ENCODE measurements at places on chromosomes 3 and 15.

- DNase-seq, result no peak
Measured at GRCh38 chr3:119978554-119979208, 115.6 kb downstream of the GSK3B start.

- no peak for DNase-seq
Measured at GRCh38 chr15:93029836-93030429, 59.1 kb downstream of the RGMA start.

DNA sequence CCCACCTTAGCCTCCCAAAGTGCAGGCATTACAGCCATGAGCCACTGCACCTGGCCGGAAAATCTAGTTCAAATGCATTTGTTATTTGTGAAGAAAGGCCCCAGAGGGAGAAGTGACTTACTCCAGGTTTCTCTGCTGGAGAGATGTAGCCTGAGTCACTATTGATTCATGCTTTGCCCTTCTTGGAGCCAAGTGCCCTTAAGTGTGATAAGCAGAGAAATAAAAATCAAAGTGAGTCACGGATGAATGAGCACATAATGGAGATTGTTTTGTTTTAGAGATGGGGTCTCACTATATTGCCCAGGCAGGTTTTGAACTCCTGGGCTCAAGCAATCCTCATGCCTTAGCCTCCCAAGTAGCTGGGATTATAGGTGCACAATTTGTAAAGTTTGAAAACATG, 33.1 kb downstream of the CDC25A start:
- no peak for DNase-seq

DNA sequence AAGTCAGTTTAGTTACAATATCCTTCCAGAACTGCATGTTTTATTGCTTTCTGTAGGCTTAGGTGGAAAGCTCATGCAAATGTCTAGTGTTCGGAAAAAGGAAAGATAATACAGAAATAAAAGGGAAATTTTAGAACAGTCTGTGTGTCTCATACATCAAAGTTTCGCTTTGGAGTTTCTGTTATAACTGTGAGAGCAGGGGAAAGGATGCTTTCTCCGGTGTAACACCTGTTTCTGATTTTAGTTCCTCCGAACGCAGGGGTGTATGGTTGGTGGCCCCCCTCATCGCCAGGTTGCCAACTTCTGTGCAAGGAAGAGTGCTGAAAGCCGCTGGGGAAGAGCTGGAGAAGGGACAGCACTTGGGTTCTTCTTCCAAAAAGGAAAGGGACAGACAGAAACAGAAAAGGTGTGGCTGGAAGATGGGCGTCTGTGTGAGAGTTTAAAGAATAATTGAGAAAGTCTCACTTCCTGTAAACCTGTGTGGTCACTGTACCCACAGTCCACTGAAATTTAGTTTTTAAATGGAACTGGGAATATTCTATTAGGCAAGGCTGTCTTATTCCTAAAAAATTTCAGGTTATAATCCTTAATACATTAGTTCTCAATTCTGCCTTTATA, 6.7 kb downstream of the P2RY12 start:
- DNase-seq, result no peak

- no peak for DNase-seq
Measured at GRCh38 chr15:66679657-66680108, 22.4 kb upstream of the SMAD6 start.

DNA sequence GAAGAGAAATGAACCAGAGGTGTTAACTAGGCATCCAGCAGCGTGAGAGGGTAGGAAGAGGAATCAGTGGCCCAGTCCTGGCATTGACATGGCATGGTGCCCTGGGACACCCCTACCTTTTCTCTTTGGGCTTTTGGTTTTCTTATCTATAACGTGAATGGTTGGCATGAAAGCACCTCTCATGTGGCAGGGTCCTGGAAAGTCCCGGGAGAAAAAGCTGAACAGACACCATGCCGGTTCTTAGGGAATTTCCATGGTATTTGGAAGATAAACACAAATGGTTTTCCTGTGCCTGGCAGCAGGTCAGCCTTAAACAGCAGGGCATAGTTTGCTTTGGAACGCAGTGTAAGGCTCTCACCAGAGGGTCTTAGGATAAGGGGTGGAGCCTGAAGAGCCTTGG, 15.4 kb downstream of the ARNT2 start:
- DNase-seq, result no peak

DNA sequence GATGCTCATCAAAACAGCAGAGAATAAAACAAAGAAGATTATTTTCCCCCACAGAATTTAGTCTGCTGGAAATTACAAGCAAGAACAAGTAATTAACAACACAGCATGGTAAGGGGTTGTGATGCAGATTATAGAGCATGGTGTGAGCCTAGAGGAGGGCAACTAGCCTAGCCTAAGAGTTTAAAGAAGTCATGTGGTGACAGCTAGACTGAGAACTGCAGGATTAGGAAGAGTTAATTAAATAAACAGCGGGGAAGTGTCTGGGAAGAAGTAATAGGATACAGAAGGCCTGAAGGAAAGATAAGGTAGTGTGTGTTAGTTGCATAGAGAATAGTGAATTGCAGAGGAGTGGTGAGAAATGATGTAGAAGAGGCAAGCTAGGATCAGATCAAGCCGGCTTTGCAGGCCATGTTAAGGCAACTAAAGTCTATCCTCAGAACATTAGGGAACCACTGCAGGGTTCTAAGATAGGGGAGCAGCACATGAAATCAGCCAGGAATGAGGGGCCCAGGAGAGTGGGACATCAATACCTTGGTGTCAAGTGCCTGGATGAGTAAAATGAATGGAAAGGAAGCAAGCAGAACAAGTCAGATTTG, 11.9 kb upstream of the PKM start:
- no peak for DNase-seq

- DNase-seq, result no peak
Measured at GRCh38 chr3:57497904-57498303, 46.2 kb downstream of the DNAH12 start.
